Effector CD4-positive, alpha-beta T cell (primary cell): ENCODE measurements at places on chromosomes 2 and 18.

DNA sequence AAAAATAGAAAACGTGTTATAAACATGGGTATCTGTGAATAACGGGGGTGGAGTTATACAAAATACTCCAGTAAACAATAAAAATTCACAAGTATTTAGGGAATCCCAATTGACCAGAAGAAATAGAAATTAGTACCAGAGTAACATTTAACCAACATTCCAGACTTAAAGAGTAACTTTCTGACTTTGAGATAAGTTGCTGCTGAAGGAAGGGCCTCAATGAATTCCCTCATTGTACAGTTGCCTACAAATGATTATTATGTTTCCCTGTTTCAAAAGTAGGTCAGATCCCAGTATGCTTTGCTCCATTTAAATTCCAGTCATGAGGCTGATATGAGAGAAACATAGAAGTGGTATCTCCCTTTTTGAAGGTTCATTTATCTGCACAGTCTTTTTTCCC lies 88.3 kb upstream of the KCNH7 start:
- DNase-seq, result no peak

GRCh38 chr2:24435391-24436316 lies 55.4 kb upstream of the NCOA1 start:
- no peak for DNase-seq

- DNase-seq, result no peak
These were observed 2.3 kb upstream of the PLEKHH2 start for GRCh38 chr2:43634604-43635306.

GRCh38 chr2:121004950-121005349 lies 269.3 kb downstream of the GLI2 start:
- DNase-seq, result no peak

DNA sequence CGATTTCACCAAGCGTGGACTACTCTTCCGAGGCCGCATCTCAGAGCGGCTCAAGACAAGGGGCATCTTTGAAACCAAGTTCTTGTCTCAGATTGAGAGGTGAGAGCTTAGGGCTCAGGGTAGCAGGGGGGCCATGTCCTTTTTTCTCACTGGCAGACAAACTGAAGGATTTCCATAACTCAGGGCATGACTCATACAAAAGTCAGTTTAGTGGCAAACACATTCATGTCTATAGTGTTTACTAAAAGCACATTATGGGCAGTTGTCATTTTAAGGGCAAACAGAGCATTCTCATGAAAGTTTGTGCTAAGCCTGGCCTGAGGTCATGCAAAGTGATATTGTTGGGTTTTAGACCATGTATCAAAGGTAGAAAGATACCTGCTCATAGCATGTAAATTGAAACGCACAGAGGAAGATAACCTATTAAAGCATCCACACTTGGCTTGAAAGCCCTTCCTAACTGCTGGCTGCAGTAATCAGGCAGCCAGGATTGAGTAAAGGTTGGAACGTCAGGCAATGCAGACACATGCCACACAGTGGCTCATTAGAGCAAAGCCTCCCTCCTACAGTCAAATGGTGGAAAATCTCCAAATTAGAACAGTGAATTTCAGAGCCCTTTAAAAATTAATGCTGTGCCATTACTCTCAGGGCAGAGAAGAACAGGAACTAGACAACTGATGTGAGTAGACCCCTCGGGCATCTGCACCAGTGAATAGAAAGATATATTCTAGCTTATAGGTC lies 54.2 kb downstream of the HK2 start:
- DNase-seq, result no peak

DNA sequence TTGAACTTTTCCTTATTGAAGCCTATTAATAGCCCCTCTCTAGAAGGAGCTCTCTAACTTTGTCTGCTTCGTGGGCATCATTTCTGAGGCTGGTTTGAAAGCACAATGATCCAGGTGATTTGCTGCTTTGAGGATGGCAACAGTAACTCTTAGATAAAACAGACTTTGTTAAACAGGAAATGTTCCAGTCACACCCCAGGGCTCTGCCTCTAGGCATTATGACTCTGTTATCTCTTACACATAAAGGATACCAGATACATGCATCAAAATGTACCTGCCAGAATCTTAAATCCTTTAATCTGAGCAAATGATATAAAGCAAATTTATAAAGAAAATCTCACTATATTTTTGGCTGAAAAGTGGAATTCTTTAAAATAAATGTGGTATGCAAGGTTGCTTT lies 52.3 kb downstream of the GAD1 start:
- no peak for DNase-seq

- DNase-seq, result no peak
These were observed 33.4 kb upstream of the SLC8A1 start for GRCh38 chr2:40485318-40485717.

GRCh38 chr2:101253013-101253702 lies 472 bp downstream of the CNOT11 start:
- DNase-seq, result peak; percentile 70

DNA sequence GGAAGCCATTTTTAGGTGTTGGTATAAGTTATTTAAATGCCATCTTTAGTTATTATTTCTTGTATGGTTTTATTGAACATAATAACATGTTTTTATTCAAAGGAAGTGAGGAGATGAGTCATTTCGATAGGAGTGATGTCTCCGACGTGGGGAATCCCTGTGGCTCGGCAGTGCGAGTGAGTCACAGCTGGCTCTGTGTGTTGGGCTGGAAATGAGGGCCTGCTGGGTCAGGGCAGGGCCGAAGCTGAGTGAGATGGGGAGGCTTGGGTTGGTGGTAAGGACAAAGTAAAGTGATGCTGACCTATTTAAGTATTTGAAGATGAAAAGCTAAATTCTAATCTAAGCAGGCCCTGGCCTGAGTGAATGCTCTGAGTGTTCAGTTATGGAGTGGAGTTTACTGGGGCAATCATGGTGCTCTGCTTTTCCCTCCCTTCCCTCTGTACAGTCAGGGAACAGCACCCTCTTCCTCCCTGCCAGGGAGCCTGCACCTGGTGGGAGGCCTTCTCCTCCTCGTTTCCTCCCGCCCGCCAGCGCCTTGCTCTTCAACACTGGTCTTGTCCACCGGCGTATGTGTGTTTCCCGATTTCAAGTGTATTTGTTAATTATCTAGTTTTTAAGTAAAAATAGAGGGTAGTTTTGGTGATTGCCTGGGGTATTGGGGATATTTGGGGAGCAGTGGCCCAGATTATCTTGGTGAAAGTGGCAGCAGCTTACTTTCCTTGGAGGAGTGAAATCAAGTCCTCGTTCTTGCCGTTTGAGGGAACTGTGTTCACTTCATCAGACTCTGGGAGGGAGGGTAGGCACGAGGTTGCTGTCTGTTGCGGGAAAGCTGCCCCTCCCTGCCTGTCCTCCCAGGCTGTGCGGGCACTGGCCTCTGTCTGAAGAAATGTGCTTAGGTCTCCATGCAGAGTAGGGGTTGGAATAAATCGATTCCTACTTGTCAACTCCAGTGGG lies 157.0 kb downstream of the LDLRAD4 start:
- DNase-seq, result peak; percentile 80

DNA sequence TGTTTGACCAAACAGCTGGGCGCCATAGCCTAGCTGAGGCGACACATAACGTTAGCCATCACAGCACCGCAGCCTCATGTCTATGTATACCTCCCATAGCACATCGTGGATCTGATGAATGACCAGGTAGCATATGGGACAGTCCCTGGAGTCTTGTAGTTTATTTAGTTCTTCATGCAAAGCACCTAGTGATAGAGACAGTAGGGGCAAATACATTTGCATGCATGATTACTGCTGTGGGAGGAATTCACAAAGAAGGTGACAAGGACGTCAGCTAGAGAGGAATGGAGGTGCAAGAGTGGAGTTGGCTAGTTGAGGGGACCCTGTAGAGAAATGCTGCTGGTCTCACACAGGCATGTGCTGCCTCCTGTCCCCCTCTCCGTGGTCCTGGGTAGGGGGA lies 478.9 kb upstream of the HS6ST1 start:
- DNase-seq, result no peak

GRCh38 chr2:222862106-222862908 lies 1.5 kb downstream of the ACSL3 start:
- no peak for DNase-seq

GRCh38 chr2:184413671-184414229 lies 184.6 kb upstream of the ZNF804A start:
- DNase-seq, result no peak

DNA sequence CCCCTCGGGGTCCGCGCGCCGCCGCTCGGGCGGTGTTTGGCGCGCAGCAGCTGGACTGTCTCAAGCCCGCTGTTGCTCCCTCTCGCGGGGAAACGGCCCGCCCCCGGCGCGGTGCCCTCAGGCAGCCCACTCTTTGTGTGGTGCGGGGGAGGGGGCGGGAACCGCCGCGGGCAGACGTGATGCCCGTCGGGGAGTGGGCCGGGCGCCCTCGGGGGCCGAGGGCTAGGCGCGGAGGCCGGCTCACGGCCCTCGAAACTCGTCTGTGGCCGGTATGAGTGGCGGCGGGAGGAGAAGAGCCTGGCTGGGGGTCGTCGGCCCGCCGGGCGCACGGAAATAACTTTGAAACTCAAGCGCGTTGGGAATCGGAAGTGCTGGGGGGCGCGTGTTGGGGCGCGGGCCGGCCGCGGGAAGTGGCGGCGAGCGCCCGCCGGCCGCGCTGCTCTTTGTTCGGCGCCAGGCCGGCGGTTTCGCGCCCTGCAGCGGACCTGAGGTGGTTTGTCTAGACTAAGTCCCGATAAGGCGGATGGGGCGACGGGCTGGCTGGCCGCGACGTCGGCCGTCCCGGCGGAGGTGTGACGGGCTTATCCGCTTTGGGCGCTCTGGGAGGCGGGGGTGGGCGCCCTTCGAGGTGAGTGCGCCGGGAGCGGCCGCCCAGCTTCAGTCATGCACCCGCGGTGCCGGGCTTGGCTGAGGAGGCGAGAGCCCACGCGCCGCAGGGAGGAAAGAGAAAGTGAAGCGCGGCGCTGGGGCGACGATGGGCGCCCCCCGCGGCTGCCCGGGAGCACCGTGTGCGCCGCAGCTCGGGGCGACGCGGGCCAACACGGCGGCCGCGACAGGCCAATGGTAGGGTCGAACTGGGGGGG lies 679 bp downstream of the PTMA start:
- peak; percentile 28 for DNase-seq

- DNase-seq, result no peak
These were observed 103.7 kb upstream of the THOC1 start for GRCh38 chr18:371609-371982.
